PC-9 (cell line): ENCODE measurements at places on chromosomes 2 and 18. TPM values are rescaled to one million over a fixed set of nuclear protein-coding genes. Genes with fewer than 3 reads are reported as not detected.

ITPRID2 gene
- total RNA-seq, result 368 and 419 TPM in 2 replicates

SERPINB7 gene
- total RNA-seq, result 3.0 and 4.2 TPM in 2 replicates

FSHR gene
- total RNA-seq, result not detected in 2 replicates

SAG gene
- not detected in 2 replicates for total RNA-seq

OTX1 gene
- 6.8 and 7.0 TPM in 2 replicates for total RNA-seq

PPP1R7 gene
- 113 and 143 TPM in 2 replicates for total RNA-seq

GREB1 gene
- 0.20 and 0.37 TPM in 2 replicates for total RNA-seq

L3MBTL4 gene
- not detected in 2 replicates for total RNA-seq

DOK1 gene
- total RNA-seq, result 15.0 and 27.8 TPM in 2 replicates

ARHGAP15 gene
- total RNA-seq, result not detected in 2 replicates

DLGAP1 gene
- total RNA-seq, result 0.13 TPM in 1 of 2 replicates, not detected in the other

AQP12B gene
- not detected in 2 replicates for total RNA-seq

GNLY gene
- total RNA-seq, result not detected in 2 replicates

SPEG gene
- total RNA-seq, result 46.8 and 55.8 TPM in 2 replicates

DHX57 gene
- 20.8 and 28.1 TPM in 2 replicates for total RNA-seq

HNRNPLL gene
- 38.1 and 39.5 TPM in 2 replicates for total RNA-seq

SPAG16 gene
- total RNA-seq, result 30.0 and 31.7 TPM in 2 replicates

ZDBF2 gene
- 19.6 and 21.5 TPM in 2 replicates for total RNA-seq

GRCh38 chr18:74115046-74115445, 32.6 kb downstream of the FBXO15 start:
- no peak for DNase-seq

DNA sequence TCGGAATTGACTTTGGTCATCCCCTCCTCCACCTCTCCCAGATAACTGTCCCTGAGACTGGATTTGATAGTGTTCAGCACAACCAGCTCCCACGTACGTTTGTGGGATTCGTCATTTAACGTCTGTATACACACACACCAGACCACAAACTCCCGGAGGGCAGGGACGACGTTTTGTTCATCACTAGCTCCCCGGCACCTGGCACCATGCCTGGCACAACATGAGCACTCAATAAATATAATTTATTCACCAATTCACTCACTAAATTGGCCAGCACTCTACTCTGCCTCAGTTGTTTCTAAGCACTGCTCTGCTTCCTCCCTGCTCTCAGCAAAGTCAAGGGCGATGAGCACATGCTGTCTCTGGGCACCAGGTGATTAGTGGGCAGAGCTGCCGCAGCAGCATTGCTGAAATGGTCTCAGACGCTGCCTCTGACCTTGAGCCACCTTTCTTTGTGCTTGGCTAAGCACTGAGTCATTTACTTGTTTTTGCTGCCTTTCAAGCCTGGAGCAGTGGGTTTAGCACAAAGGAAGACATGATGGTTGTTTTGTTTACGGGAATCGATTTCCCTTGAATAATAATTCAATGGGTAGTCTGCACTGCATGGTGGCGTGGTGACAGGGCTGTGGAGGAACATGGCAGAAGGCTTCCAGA, 19.3 kb upstream of the LOXHD1 start:
- DNase-seq, result no peak

DNA sequence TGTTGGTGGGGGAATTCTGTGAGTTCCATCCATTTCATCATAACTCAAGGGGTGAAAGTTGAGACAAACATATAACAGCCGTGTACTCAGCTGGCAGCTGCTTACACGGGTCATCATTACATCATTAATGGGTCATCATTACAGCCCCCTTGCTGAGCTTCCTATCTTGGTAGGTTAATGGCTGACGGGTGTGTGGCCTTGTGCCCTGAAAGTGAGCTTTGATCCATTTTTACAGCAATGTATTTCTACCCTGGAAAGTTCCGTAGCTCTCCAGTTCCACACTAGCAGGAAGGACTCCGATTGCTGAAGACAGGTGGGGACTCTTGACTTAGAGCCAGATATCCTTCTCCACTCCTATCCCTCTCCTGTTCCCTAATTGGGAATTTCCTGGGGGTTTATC, 105.2 kb upstream of the DLX2 start:
- no peak for DNase-seq

DNA sequence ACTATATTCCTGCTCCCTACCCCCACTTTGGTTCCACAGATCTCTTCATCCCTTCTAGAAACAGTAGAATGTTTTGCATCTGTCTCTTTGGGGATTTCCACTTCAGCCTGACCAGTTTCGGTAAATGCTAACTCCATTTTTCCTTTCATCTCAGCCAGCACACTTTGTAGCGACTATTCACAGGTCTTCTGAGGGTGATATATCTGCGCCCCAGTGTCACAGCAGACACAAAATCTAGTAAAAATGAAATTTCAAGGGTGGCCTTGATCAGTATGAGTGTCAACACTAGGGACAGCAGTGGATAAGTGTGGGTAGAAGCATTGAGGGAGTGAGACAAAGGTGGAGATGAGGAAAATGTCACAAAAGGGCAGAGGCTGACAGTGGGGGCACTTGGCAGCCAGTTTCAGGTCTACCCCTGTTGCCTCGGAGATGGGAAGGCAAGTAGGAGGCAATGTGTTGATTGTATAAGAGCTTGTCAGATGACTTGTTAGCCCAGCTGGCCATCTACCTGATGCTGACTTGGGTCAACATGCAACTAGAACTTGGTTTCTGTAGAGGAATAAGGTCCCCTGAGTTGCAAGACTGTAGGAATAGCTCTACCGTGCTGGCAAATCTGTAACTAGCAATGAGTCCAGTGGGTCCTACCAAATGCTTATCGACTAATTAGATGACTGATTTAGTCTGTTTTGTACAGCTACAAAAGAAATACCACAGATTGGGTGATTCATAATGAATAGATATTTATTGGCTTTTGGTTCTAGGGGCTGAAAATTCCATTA, 60.7 kb downstream of the CXCR4 start:
- no peak for DNase-seq

DNA sequence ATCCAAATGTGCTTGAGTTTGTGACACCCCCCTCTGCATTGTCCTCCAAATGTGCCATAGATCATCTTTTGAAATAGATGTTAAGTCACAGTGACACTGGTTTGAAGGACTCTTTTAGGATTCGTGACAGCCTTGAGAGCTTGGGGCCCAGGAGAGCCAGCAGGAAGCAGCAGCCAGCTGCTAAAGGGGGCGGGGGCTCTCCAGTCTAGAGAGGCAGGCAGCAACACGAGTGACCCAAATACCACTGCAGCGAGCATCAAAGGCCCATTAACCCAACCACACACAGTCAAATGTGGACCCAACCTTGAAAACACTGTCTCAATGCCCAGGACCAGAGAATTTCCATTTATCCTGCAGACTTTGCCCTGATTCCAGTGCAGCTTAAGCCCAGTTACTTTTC, 75.6 kb downstream of the ZBTB7C start:
- DNase-seq, result no peak

- DNase-seq, result peak; percentile 89
Measured at GRCh38 chr2:39568561-39569006, 97.1 kb upstream of the TMEM178A start.

- no peak for DNase-seq
Measured at GRCh38 chr2:116719836-116720235, 1094.7 kb upstream of the DDX18 start.

GRCh38 chr2:219081701-219082331, 21.1 kb upstream of the IHH start:
- no peak for DNase-seq

GRCh38 chr18:62777814-62778213, 62.5 kb downstream of the PHLPP1 start:
- DNase-seq, result no peak

DNA sequence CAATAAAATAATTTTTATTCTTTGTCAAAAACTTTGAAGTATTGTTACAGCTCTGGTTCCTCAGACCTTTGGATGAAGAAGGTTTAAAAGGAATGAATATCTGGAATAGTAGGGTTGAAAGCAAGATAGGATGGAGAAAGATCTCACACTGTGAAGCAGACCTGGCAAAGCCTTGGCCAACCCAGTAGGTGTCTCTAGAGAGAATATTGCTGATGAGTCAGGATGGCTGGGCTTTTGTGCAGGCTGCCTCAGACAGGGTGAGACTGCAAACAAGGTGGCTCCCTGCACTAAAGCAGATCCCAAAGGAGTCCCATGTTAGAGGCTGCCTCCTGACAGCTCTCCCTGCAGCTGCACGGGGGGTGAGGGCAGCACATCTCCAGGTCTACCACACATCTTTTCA, 226.0 kb upstream of the ITGA4 start:
- no peak for DNase-seq

GRCh38 chr2:73836141-73836943, 7.6 kb downstream of the STAMBP start:
- no peak for DNase-seq

- no peak for DNase-seq
Measured at GRCh38 chr2:123085484-123085883, 939.6 kb upstream of the CNTNAP5 start.

DNA sequence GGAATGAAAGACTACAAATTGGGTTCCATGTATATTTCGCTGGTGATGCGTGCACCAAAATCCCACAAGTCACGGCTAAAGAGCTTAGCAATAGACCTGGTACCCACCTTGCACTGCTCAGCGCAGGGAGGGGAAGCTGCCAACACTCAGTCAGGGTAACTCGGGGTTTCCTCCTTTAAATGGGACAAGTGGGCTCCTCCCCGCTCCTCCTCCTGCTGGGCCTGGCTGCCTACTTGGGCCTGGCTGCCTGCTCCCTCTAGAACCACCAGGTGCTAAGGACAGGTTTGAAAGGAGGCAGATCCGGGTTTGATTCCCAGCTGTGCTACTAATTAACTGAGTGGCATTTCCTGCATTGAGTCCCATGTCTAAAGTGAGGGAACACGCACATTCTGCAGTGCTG, 23.4 kb downstream of the MYO7B start:
- no peak for DNase-seq

DNA sequence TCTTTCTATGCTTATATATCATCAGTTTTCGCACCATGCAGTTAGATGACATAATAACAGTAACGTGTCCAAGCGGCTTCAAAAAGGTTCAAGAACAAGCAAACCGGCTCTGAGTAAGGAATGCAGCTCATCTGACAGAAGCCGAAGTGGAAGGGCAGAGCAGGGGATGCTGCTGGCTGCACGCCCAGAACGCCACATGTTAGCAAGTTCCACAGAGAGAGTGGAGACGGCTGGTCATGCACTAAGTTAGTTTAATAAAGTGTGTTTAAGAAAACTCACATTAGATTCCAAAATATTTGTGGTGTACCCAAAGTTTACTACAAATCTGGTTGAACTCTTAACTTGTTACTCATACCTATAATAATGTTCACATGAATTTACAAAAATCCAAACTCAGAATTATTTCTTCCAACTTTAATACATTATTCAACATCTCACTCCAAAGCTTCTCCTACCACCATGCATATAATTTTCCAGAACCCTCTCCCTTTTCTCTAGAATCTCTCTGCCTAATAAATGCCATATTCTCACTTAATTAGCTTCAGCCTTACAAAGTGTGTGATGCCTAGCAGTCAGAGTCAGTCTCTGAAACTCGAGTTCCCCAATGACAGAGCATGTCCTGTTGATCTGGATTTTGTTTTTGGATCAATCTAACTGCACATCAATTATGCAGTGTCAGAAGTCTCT, 170.0 kb downstream of the DNAH7 start:
- no peak for DNase-seq

GRCh38 chr2:23713351-23713750, 213.6 kb downstream of the ATAD2B start:
- DNase-seq, result no peak

- peak; percentile 34 for DNase-seq
Measured at GRCh38 chr18:34738175-34738894, 28.2 kb downstream of the DTNA start.

DNA sequence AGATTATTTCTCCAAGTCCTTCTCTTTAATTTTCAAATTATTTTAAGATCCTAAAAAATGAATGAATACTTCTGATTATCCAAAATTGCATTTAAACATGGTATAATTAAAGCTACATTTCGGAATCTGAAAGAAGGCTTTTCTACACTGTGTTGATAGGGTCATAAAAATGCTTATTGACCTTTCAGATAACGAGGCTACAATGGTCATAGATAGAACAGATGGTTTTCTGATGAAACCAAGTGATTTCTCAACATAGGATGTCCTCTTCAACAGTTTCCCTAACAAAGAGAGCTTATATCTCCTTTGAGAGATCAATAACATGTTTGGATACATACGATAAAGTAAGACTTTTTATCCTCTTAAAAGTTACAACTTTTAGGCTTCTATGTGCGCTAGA, 201.1 kb downstream of the PTH2R start:
- DNase-seq, result no peak

DNA sequence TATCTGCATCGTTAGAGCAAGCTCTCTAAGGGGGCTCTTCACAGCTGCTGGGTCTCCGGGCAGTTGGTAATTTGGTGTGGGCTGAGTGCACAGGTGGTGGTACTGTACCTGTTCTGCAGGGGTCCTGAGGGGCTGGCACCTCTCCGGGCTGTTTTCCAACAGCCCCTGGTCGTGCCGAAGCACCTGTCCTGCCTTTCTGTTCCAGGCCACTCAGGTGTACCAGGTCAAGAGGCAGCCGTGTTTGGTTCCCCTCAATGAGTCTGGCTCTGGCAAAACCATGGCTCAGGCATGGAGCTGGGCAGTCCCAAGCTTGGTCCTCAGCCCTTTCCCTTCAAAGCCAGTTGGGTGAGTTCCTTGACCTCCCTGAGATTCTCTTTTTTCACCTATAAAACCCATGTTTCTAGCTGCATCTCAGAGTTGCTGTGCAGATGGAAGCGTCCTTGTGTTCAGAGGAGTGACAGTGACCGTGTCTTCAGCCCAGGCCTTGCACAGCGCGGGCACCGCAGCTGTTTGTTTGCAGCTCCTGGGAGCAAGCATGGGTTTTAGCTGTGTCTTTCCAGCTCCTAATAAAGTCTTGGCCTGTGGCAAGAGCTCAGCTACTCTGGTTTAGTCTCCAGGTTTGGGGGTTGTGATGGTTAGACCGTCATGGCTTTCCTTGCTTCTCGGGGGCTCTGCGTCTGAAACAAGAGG, 110.9 kb downstream of the GLI2 start:
- no peak for DNase-seq

DNA sequence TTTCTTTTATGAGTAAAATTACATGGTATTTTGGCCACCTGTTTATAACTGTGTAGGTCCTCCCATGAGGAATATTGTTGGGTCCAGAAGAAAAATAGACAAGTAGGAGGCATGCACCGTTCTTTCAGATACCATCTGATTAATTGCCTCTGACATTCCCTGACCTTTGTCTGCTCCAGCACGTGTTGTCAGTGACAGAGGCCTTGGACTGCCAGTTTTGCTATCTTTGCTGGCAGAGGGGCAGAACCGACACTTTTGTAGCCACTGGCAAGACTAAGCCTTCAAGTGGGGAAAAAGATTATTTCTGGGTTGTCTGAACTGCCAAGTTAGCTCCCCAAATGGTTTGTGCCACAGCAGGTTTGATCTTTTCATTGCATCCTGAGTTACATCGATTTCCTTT, 276.9 kb downstream of the CAMKMT start:
- no peak for DNase-seq

DNA sequence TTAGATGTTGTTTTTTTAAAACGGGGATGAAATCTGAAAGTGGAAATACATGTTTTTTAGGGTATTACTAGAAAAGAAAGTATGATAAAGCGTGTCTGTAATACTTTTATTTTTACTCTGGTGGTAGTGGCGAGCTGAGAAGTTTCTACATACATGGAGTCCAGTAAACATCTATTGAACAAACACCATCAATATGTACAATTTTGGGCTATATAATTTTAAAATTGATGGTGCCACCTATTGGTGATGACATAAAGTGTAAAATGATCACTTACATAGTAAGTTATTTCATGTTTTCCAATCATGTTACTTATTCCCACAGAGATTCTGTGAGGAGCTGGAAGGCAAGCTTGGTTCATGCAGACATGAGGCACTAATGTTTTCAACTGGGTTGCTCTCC, 31.5 kb upstream of the NFE2L2 start:
- no peak for DNase-seq

GRCh38 chr2:46294176-46294836, 2.9 kb upstream of the EPAS1 start:
- DNase-seq, result peak; percentile 41

GRCh38 chr2:206023183-206023582, 62.8 kb downstream of the INO80D start:
- DNase-seq, result no peak
